T-helper 2 cell treated with Interferon-gamma antibody and Interleukin-4, amounts not matched to agents 5 μg/mL and 100 μg/mL, for 36 hours (primary cell): ENCODE measurements at places on chromosomes 3 and 15.
A peak's percentile ranks its signal among the peaks of the same experiment; 100 is the strongest.

DNA sequence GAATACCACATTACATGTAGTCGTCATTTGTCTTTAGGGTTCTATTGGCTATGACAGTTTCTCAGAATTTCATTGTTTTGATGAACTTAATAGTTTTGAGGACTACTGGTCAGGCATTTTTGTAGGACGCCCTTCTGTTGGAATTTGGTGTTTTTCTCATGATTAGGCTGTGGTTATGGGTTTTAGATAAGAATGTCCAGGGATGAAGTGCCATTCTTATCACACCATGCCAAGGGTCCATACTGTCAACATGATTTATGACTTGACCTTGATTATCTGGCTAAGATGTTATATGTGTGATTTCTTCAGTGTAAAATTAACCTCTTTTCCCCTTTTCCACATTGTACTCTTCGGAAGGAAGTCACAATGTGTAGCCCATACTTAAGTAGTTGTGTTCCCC lies 135.3 kb downstream of the DIPK2A start:
- no peak for DNase-seq

DNA sequence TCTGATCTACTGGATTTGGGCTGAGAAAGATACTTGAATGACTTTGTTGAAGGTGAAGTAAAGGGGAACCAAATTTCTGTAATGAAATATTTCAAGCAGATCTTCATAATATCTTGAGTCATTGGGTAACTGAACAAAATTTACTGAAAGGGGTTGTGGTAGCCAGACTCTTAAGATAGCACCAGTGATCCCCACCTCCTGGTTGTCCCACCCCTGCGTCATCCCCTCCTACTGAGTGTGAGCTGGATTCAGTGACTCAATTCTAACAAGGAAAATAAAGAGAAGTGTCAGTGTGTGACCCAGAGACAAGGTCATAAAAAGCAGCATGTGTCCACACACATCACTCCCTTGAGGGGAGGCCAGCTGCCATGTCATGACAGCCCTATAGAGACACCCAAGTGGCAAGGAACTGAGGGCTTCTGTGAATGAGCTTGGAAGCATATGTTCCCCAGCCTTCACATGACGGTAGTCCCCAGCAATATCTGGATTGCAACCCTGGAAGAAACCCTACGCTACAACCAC lies 107.1 kb downstream of the MECOM start:
- DNase-seq: no peak

- no peak for DNase-seq
Observed at GRCh38 chr3:38173834-38174418, 8.6 kb downstream of the OXSR1 start.

DNA sequence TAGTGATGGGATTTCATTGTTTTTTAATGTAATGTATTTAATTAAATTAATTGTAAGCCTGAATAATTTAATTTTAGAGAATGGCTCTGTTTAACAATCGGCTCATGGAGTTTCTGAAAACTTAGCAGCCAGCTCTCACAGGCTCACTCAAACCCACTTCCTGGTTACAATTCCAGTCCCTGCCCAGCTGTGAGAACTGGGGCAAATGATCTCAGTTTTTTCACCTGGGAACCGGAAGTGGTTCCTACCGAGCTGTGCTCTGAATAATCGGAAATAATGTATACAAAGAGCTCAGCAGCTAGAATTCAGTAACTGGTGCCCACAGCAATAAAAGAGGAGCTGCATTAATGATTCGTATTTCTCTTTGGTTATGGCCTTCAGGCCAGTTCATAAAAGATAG lies 244.3 kb upstream of the MCTP2 start:
- DNase-seq: peak; percentile 34

- DNase-seq: no peak
Observed at GRCh38 chr3:141409940-141410241, 41.6 kb downstream of the ZBTB38 start.

DNA sequence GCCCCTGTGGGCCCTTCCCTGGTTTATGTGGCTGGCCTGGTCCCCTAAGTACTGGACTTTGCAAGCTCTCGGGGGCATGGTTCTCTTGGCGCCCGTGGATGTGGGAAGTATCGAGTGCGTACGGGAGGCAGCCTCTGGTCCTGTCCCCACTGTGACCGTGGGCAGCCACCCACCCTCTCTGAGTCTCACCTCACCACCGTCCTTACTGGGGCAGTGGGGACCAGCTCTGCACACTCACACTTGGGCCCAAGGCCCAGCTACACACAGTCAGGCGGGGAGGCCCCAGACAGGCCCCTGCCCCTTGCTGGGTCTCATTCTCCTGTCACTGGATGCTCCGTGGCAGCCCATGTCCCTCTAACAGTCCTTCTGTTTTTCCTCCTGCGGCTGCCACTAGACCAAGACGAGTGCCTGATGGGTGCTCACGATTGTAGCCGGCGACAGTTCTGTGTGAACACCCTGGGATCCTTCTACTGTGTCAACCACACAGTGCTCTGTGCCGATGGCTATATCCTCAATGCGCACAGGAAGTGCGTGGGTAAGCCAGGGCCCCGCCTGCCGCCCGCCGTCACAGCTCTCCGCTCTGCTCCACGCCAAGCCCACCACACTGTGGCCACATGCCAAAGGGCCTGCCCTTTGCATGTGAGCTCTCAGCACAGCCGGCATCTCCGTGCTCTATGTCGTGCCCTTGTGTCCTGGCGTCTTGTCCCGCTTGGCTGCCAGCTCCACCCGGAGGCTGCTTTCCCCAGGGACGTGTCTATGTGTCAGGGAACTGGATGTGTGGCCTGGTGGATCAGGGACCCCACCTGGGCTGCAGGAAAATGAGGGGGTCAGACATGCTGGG lies 72.7 kb downstream of the FBLN2 start:
- no peak for DNase-seq

DNA sequence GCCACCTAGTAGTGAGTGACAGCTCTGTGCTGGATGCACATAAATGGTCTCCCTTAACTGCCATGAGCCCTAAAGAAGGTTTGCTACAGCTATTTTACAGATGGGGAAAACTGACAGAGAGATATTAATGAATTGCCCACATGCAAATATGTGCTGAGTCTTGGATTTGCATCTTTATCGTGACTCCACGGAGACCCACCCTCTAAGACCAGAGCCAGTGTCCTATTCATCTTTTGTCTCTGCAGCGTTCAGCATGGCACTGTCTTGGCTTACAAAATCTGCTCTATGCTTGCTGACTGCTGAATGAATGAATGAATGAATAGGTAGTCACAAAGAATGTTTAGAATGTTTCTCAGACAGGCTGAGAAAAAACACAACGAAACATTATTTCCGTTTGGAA lies 48.3 kb downstream of the BTD start:
- no peak for DNase-seq

GRCh38 chr3:43215663-43216275 lies 70.6 kb upstream of the SNRK start:
- no peak for DNase-seq

DNA sequence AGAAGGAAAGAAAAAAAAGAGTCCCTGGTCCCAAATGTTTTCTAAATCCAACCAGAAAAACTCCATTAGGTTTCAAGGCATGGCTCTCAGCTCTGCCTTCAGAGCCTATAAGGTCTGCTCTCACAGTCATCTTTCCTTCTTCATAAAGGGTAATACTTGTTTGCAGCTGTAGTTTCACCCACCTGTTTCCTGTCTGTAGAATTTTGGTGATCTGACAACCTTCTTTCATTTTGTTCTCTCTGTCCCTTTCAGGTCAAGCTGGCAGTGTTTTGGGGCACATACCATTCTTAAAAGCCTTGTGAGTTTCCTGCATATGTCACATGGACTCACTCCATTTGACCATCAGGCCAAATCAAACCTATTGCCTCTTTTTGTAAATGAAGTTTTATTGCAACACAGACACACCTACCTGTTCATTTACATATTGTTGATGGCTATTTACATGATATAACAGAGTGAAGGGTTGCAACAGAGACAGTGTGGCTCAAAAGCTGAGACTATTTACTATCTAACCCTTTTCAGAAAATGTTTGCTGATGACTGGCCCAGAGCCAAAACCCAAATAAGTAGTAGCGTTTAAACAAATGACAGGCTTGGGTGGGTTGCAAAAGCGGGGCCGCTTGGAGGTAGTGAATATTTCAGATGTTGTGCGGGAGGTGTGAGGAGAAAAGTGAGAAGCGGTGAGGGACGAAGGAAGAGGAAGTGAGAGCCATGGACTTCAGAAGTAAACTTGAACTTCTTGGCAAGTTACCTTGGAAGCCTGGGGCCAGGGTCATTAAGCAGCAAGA lies 292.7 kb upstream of the PROK2 start:
- no peak for DNase-seq

DNA sequence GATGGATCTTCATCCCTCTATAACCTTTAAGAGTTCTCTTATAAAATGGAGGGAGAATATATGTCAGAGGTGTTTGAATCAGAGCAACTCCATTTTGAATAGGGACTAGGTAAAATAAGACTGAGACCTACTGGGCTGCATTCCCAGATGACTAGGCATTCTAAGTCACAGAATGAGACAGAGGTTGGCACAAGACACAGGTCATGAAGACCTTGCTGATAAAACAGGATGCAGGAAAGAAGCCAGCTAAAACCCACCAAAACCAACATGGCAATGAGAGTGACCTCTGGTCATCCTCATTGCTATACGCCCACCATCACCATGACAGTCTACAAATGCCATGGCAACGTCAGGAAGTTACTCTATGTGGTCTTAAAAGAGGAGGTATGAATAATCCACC lies 211.0 kb downstream of the GBE1 start:
- DNase-seq: no peak

- no peak for DNase-seq
Observed at GRCh38 chr3:121663171-121663847, 2.6 kb upstream of the HCLS1 start.

DNA sequence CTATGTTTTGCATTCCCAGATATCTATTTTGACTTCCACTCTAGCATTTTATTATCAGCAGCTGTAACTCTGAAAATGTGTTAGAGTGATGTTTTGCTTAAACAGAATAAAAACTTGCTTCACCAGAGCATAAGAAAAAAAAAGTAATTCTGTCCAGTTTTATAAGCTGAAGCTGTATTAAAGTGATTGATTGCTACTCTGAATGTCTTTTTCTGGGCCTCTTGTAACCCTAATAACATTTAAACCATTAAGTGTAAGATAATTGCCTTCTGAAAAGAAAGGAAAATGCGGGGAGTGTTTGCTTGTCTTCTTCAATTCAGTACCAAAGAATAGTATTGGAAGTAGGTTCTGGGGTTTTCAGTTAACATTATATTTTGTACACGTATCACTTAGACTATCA lies 57.9 kb upstream of the UBE2E1 start:
- DNase-seq: no peak

- peak; percentile 16 for DNase-seq
Observed at GRCh38 chr3:43855674-43856299, 165.0 kb downstream of the ABHD5 start.

DNA sequence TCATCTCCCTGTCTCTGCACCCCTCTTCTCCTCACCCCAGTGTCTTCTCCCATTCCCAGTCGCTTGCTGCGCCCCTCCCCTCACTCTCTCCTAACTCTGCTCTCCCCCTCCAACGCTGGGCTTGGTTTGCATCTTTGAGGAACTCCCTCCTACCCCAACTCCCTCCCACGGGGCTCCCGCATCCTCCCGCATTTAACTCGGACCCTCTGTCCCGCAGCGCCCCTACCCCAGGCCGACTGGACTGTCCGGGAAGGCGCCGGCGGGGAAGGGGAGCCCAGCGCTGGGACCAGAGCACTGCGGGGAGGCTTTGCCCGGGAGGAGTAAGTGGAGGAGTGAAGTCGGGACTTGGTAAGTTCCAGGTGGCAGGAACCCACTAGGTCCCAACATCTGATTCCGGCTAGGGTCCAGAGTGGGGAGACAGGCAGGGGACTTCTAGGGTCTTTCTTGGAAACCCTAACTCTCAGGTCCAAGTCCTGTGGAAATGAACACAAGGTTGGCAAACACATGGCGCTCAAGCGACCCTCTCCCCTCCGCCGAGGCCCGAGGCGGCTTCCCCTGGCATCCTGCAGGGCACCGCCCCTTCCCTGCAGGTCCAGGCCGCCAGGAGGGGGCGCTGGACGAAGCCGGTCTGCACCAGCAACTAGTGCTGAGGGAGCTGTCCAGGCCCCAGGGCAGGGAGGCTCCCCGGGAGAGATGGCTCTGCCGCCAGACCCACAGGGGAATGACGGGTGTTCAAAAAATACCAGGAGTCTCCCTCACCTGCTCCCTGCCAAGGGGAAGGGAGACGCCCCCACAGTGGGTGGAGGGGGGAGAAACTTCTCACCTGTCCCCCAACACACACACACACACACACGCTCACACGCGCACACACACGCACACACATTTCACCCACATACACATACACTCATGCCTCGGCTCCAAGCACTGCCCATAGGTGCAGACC lies 53.2 kb downstream of the LHFPL4 start:
- DNase-seq: peak; percentile 63

GRCh38 chr3:2525968-2526367 lies 427.3 kb downstream of the CNTN4 start:
- no peak for DNase-seq

GRCh38 chr15:63405159-63405558 lies 23.5 kb upstream of the CA12 start:
- DNase-seq: no peak

GRCh38 chr15:71042356-71042922 lies 72.8 kb upstream of the THSD4 start:
- DNase-seq: no peak

DNA sequence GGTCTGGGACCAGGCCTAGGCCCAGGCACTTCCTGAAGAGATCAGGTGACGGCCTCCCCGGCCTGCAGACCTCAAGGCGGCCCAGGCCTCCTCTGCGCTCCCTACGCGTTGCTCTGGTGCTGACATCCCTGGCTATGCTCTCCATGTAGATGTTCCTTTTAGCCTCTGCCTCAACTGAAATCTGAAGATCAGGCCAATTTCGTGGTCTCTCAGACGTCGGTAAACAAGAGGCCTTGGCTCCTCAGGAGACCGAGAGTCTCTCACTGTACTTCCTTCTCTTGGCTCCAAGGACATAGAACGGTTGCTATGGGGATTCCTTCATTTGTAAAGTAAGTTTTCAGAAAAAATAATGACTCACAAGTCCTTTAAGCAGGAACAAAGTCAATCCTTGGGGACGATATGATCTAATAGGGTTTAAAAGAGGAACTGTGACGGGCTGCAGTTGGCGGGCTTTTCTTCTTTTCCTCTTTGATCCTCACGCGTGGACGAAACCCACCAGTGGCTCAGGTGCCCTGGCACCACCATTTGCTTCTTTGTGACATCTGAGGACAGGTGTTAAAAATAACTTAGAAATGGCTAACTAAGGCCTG lies 55.6 kb upstream of the CGNL1 start:
- no peak for DNase-seq

DNA sequence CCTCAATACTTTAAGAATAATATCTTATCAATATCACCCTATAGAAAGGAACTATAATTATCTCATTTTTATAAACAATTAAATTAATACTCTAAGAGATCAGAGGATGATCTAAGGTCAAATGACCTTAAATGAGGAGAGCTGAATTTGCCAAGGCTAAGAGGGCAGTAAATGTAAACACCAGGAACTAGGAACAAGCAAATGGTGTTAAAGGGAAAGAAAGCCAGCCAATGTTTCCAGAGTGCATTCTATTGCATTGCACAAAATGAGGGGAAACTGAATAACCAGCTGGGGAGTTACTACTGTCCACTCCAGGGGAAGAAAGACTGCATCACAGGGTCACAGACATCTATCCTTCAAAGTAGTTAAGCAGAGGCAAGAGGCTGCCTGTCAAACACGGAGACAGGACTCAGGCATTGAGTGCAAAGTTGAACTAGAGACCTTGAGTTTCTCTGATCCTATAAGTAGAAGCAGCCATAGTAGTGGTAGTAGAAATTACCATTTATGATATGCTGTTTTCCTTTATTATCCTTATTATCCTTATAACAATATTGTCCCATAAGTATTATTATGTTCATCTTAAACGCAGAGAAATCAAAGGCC lies 466.4 kb downstream of the MAGI1 start:
- no peak for DNase-seq

GRCh38 chr15:36175741-36176291 lies 403.6 kb upstream of the CDIN1 start:
- no peak for DNase-seq
